ENCODE measurements at places on chromosomes 1 and 21. TPM values are rescaled to one million over a fixed set of nuclear protein-coding genes. Genes with fewer than 3 reads are reported as not detected.

- peaks cover 1% of the 10 kb centered on the region for H3K27me3 ChIP-seq
- H3K4me1 ChIP-seq, result peaks cover 15% of the 10 kb centered on the region
- H3K27ac ChIP-seq, result no peak overlapping the region
- no peak overlapping the region for H3K4me3 ChIP-seq
- no peaks in the 10 kb centered on the region for H3K36me3 ChIP-seq
Observed at GRCh38 chr1:37845786-37846185, 13.6 kb downstream of the MTF1 start.

The GUCA2B gene
- not detected for total RNA-seq

The KLF17 gene
- 0.23 TPM for total RNA-seq

DNA sequence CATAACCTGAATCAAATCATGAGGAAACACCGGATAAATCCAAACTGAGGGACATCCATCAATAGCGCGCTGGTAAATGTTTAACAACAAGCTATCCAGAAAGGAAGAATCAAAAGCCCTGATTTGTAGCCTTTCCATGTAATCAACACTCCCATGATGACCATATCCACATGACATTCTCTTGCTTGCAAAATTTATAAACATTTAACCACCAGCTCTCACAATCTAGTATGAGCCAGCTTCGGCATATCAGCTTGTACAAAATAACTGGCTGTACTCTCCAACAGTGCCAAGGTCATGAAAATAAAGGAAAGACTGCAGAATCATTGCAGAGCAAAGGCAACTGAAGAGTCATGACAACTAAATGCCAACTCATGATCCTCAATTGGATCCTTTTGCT is 15.7 kb downstream of the HSD11B1 start:
- H3K27me3 ChIP-seq, result no peaks in the 10 kb centered on the region
- H3K4me3 ChIP-seq, result no peak overlapping the region
- no peaks in the 10 kb centered on the region for H3K36me3 ChIP-seq
- H3K4me1 ChIP-seq, result peaks cover 8% of the 10 kb centered on the region
- no peak for DNase-seq

DNA sequence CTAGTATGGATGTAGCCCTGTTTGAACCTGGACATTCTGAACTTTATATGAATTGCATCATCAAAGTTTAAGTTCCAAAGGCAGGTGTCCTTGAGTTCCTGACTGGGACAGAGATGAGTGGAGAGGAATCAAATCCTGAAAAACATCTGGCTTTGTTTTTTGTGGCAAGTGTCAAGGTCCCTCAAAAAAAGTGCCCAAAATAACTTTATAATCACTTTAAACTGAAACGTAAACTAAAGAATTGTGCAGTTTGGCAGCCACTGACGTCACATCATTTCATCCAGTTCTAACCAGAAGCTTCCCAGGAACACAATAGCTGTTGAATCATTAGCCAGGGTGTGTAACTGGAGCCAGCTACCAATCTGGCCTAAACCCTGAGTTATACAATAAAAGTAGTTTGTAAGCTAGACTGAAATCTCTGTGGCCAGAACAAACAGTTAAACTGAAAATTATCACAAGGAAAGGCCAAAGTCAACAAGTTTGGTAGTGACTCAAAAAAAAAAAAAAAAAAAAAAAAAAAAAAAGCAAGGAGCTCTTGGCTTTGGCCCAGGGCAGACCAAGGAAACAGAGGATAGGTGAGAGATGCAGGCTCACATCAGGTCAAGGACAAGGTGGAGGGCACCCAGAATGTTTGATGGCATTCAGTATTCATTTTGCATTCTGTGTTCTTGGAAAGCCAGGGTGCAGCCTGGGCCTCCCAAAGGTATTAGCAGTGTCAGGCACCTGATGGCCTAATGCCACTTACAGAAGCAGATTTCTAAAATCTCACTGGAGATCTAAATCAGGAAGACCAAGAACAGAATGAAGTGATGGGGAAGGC is 74.3 kb downstream of the TNFSF18 start:
- no peaks in the 10 kb centered on the region for H3K4me1 ChIP-seq
- no peaks in the 10 kb centered on the region for H3K36me3 ChIP-seq
- no peaks in the 10 kb centered on the region for H3K27me3 ChIP-seq
- no peak overlapping the region for H3K4me3 ChIP-seq
- H3K27ac ChIP-seq, result no peak overlapping the region
